GM12891 (cell line): ENCODE measurements at places on chromosomes 1 and 21.

- DNase-seq: no peak
Observed at GRCh38 chr1:240293706-240294105, 202.0 kb downstream of the FMN2 start.

GRCh38 chr1:6794164-6794563 is 8.9 kb downstream of the CAMTA1 start:
- DNase-seq: no peak

- DNase-seq: no peak
Observed at GRCh38 chr1:90502696-90503095, 214.4 kb downstream of the BARHL2 start.

- DNase-seq: no peak
Observed at GRCh38 chr1:207861442-207862177, 49.3 kb downstream of the CD34 start.

DNA sequence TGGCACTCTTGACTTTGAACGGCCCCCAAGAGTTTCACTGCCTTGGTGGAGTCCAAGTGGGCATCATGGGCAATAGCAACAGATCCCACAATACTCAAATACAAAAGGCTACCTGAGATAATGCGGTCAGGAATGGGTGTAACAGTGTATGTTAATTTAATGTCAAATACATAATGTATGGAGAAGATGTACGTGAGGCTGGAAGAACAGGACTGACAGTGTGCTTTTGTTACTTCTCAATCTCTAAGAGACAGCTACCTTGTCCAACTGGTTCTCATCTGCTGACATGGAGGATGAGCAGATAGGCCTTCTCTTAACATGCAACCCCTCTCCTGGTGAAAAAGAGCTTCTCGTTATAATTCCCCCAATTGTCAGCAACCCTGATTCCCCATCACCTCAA is 167.2 kb downstream of the APP start:
- DNase-seq: no peak

DNA sequence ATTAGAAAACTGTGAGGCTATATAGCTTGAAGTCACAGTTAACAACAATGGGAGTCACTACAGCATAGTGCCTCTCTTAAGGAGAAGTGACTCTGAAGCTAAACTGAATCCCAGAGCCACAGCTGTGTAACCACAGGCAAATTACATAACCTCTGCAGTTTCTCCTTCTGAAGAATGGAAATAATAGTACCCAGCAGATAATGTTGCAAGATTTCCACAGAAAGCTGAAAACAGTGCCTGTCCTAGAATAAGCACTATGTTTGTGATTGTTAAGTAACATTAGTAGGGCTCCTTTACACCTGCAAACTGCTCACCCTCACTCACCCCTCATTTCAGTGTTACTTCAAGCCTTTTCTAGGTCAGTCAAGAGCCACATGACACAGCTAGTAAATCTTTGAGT is 886.7 kb downstream of the PLA2G4A start:
- no peak for DNase-seq

GRCh38 chr1:153630384-153630783 is 2.1 kb downstream of the S100A1 start:
- no peak for DNase-seq

GRCh38 chr1:201870397-201870796 is 18.3 kb upstream of the SHISA4 start:
- DNase-seq: no peak

- DNase-seq: no peak
Observed at GRCh38 chr1:239254999-239255398, 131.4 kb upstream of the CHRM3 start.

- DNase-seq: no peak
Observed at GRCh38 chr21:25979845-25980616, 190.5 kb downstream of the APP start.

DNA sequence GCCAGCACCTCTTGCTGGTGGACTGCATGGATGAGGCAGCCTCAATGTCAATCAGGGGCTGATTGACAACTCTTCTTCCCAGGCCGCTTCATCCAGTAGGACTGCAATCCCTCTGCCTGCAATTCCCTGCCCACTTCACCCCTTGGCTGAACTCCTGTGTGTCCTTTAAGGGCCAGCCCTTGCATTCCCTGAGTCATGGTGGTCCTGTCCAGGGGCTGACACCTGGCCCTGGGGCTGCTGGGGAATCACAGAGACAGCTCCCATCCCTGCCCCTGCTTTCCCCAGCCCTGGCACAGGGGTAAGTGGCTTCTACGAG is 4.6 kb upstream of the EPS8L3 start:
- no peak for DNase-seq

DNA sequence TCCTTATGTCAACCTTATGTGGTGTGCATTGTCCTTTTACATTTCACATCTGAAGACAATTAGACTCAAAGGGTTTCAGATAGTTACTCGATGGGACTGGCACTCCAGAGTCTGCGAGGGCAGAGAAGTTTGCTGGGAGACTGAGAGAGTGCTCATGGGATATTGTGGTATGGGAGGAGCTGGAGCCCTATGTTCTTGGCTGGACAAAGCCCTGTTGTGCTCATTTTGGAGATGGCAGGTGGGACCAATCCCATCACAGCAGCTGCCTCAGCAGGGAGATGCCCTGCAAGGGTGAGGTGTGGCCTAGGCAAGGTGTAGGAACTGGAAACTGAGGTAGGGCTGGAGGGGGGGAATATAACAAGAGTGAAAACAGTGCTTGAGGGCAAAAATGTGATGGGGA is 43.5 kb upstream of the CRNN start:
- no peak for DNase-seq

GRCh38 chr1:22323846-22324504 is 127.7 kb upstream of the ZBTB40 start:
- DNase-seq: no peak

DNA sequence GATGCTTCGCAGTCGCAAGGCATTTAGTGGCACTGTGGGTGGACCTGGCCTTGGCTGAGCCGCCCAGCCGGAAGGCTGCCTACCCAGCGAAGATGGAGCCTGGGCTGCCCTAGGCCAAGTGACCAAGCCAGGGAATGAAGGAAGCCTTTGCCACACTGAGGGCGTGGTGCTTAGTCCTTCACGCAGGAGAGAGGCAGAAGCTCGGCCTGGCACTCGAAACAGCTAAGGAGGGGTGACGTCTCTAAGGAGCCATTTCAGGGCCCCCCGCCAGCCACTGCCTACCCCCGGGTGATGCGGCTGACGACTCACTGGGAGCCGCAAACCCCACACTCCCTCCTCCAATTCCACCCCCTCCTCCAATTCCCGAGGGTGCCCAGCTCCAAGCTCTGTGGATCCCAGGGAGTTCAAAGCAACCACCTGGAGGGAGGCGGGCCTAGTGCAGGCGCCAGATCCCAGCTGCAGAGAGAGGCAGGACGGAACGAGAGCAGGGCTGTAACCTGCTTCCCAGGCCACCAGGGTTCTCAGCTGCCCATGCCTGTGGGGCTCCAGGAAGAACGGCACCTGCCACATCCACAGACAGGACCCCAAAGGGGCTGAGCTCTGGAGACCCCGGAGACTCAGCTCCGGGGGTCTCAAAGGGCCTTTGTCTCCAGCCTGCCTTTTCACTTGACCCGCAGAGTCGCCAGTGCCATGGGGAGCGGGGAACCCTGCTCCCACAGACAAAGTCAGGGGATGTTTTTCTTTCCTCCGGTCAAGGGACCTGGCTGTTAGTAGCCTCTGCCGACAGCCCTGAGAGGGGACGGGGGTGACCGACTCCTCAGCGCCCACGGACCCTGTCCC is 75.8 kb downstream of the ARHGEF16 start:
- DNase-seq: no peak

GRCh38 chr1:151147132-151147503 is 687 bp upstream of the SEMA6C start:
- no peak for DNase-seq

- DNase-seq: no peak
Observed at GRCh38 chr1:173445164-173445563, 32.0 kb upstream of the PRDX6 start.

DNA sequence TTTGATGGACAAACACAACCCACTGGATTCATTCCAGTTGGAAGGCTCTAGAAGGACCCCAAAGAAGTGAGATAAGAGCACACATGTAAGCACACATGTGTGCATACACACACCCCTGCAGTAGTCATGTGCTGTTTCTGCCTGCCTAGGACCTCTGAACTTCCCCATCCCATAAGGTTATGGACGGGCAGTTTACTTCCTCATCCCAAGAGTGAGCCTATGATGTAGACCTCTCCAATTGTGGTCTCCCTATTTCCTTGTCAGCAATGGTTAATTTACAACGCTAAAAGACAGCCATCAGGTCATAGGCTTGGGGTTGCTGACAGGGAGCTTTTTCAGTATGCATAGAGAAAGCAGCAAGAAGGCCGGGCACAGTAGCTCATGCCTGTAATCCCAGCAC is 15.4 kb upstream of the ADAR start:
- no peak for DNase-seq

DNA sequence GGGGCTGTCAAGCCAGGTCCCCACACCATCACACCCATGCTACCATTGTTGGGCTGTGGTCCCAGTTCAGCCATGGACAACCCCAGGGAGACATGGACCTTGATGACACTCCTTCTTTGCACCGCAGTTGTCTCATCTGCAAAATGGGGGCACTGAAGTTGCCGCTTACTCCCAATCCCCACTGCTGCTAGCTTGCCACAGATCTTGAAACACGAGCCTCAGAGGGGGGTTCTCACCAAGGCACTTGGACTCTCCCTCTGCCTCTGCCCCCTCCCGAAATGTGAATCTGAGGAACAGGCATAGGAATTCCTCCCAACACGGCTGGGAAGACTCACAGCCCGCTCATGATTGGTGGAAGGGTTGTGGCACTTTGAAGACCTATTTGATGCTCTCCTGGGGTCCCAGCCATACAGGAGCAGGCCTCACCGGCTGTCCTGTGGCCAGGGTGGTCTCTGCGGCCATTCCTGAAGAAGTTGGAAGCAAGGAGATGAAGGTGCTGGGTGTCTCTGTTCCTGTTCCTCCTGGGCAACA is 31.1 kb downstream of the RUNX3 start:
- no peak for DNase-seq

DNA sequence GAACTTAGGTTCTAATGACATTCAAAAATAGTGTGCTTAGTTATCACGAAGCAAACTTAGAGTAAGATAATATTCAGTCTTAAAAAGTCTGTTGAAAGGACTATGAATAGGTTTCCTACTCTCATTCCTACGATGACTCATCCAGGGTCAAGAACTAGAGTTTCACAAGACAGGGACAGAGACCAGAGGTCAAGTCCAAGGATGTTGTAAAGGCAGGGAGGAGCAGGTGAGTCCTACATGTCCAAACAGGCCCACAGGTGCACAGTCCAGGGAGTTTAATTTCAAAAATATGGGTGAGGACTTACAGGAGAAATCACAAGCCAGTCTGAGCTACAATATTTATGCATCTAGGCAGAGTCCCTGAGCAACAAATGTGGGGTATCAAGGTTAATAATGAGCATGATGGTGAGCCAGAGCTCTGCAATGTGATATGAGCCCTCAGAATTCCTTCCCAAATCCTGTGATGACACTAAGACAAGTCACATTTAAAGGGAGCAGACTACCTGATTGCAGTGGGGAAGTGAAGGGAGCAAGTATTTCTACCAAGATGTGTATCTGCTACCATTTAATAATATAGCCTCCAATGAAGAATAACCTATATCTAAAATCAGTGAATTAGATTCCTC is 100.0 kb upstream of the NRIP1 start:
- no peak for DNase-seq

- DNase-seq: no peak
Observed at GRCh38 chr1:113898241-113898814, 6.3 kb downstream of the AP4B1 start.

GRCh38 chr1:41242342-41243078 is 404 bp upstream of the SCMH1 start:
- no peak for DNase-seq

DNA sequence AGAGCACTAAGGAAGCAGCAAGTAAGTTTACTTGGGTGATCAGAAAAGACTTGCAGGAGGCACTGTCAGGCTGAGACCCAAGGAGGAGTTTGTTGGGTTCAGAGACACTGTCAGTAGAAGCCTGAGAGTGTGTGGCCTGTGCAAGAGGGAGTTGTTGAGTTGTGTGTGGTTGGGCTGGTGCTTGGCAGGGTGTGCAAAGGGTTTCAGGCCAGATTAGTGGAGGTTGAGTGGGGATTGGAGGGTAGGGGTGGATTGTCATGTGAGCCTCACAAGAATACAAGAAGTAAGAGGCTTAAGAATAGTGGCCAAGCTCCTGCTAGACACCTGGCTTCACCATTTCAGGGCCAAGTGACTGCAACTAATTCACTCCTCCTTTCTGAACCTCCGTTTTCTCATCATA is 8.9 kb upstream of the KIF21B start:
- DNase-seq: no peak
